ENCODE measurements at places on chromosomes 7 and 10. TPM values are rescaled to one million over a fixed set of nuclear protein-coding genes. Genes with fewer than 3 reads are reported as not detected.

GRCh38 chr7:14576578-14576977 lies 326.0 kb downstream of the DGKB start:
- no peak for DNase-seq

RBM33 gene
- 76.1 TPM for total RNA-seq

- no peak for DNase-seq
Observed at GRCh38 chr7:503575-504111, 16.0 kb downstream of the PDGFA start.

METTL27 gene
- 0.50 TPM for total RNA-seq

DNA sequence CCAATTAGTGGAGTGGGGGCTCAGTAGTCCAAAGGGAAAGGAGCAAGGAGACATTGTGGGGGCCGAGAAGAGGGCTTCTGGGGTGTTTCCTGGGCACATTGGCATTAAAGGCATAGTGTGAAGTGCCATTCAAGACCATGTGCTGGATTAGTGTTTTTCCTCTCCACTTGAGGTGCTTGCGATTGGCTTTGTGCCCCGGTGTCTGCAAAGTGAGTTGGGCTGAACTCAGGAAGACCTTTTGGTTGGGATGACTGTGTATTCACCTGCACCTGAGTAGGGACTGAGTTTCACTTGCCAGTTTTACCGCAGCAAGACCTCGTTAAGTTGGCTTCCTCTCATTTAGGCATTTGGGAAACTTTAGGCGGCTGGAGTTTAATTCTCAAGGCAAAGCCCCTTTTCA lies 73.0 kb downstream of the TCF7L2 start:
- no peak for DNase-seq

LRIT1 gene
- not detected for total RNA-seq

Measured in activated naive CD4-positive, alpha-beta T cell treated with anti-CD3 and anti-CD28 coated beads, Interleukin-2, amount 50 U/mL, for 72 hours (primary cell).